ENCODE measurements at places on chromosomes 7 and 10.

DNA sequence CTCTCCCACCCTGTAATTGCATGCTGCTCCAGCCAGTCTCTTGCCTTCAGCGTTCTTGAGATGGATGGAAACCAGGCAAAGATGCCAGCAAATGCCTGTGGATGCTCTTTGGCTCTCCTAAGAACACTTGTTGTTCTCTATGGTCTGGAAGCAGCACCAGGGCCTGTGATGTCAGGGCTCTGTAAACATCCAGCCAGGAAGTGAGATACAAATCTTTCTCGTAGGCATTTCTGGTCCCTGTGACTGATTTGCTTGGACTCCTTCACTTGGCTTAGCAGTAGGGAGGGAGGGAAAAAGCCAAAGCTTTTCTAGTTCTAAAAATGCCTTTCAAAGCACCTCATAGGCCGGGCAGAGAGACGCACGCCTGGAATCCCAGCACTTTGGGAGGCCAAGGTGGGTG lies 201.3 kb downstream of the REEP3 start:
- no peak for DNase-seq

DNA sequence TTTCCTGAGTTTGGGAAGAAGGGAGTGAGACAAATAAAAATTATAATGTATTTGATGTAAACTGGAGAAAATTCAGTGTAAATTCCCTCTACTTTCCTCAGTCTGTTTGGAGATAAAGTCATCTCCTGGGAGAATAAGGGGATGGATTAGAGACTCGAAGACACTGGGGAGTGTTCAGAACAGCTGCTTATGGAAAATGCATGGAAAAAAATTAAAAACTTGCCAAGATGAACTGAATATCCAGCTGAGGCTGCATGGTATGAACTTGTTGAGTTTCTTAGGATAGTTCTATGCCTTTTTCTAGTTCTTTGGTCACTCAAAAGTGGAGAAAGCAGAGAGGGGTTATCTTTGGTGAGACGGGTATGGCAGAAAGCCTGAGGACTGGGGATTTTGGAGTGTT lies 210.5 kb downstream of the BICC1 start:
- no peak for DNase-seq

DNA sequence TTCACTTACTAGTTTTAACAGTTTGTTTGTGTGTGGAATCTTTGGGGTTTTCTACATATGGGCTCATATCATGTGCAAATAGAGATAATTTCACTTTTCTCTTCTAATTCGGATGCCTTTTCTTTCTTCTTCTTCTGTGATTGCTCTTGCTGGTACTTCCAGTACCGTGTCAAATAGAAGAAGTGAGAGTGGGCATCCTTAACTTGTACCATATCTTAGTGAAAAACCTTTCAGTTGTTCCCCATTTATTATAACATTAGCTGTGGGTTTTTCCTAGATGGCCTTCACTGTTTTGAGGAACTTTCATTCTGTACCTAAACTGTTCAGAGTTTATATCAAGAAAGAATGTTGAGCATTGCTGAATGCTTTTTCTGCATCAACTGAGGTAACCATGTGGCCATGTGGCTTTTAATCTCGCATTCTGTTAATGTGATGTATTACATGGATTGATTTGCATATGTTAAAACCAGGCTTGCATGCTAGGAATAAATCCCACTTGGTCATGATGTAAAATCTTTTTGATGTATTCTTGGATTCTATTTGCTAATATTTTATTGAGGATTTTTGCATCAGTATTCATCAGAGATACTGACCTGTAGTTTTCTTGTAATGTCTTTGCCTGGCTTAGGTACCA lies 78.7 kb downstream of the FAM107B start:
- DNase-seq = no peak

GRCh38 chr10:24277771-24278170 lies 68.8 kb downstream of the KIAA1217 start:
- DNase-seq = no peak

- DNase-seq = no peak
These were observed 71.7 kb upstream of the AUTS2 start for GRCh38 chr7:69526570-69526969.

- DNase-seq = peak; percentile 17
These were observed 15.4 kb upstream of the EIF5AL1 start for GRCh38 chr10:79496896-79497295.

DNA sequence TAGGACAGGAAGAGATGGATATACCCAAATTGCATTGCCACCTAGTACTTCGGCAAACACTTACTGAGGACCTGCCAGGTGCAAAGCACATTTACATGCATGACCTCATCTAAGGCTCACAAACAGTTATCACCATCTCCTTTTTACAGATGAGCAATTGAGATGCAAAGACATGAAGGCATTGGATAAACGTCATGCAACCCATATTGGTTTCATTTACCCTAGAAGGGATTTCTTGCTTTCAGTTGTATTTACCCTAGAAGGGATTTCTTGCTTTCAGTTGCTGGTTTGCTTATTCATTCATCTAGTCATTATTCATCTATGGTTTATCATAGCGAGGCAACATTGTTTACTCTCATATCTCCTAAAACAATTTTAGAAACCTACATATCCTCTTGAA lies 52.2 kb downstream of the STEAP1B start:
- DNase-seq = no peak

GRCh38 chr7:54978364-54979116 lies 40.3 kb upstream of the EGFR start:
- DNase-seq = no peak

- no peak for DNase-seq
These were observed 1014.6 kb downstream of the GATA3 start for GRCh38 chr10:9069136-9069535.
